Stimulated activated CD8-positive, alpha-beta memory T cell treated with anti-CD3 and anti-CD28 coated beads, Interleukin-2, amount 100 ng/mL, for 48 hours (primary cell): ENCODE measurements at places on chromosomes 4 and X.

DNA sequence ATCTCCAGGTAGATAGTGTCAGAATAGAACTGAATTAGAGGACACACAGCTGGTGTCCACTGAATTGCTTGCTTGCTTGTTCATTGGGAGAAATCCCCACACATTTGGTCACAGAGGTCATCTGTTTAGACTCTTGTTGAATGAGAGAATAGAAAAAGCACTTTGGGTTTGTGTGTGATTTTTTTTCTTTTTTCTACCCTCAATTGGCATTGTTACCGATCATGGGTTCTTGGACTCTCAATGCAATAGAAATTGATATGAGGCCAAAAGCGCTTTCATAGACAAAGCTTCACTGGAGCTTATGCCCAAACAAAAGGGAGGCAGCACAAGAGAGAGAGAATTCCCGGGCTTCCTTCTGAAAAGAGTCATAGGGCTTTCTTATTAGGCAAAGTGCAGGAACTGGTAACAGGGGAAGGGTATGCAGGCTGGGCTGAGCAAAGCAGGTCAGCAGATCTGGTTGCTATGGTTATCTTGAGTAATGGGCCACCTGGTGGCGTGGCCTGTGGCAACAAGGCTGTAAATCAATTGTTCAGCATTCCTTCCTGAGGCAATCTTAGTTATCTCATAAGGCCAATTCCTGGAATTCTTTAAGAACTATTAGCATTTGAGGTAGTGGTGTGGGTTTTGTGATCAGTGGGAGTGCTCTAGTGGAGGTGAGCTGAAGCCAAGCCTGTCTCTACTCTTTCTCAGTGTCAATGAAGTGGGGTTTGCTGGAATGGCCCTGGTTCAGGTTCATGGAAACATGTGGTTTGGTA is 5.3 kb upstream of the GPR82 start:
- no peak for DNase-seq

DNA sequence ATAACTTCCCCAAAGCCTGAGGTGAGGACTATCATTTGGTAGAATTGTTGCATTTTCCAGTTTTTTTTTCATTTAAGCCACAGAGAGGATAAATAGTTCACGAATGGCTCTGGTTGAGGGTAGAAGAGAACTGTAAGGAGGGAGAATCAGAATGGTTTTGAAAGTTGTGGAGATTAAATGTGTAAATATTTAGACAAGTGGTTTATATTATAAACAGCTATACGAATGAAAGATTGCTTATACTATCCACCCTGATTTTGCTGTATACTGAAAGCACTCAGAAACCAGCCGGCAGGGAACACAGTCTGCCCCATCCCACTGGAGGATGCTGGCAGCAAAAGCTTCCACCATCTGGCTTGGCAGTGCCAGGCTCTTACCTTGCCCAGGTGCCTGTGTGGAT is 341.1 kb downstream of the RAPGEF2 start:
- DNase-seq = no peak

DNA sequence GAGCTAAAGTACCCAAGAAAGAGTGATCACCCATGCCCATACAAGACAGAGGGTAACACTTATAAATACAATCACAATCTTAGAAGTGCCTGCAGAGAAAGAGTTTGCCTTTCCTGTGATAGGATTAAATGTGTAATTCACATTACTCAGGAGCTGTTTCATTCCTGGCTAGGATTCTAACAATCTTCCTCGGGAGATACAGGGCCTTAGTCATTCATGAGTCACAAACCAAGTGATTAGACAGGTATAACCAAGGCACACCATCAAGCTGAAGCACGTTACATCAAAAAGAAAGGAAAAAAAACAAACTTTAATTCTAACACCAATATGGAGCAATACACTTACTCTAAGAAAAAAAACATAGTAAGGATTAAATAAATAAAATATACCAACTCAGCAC is 14.9 kb downstream of the ABCG2 start:
- DNase-seq = no peak

GRCh38 chrX:110087485-110088356 is 84.8 kb downstream of the TMEM164 start:
- DNase-seq = no peak

GRCh38 chr4:45358573-45359506 is 632.5 kb upstream of the GNPDA2 start:
- no peak for DNase-seq

- DNase-seq = no peak
Observed at GRCh38 chr4:61933527-61933926, 733.4 kb downstream of the ADGRL3 start.

- DNase-seq = no peak
Observed at GRCh38 chrX:134240209-134240608, 3.2 kb downstream of the CCDC160 start.
